ENCODE measurements at places on chromosomes 12 and 14.

GRCh38 chr12:24898185-24898584 is 50.7 kb downstream of the BCAT1 start:
- no peak for DNase-seq

DNA sequence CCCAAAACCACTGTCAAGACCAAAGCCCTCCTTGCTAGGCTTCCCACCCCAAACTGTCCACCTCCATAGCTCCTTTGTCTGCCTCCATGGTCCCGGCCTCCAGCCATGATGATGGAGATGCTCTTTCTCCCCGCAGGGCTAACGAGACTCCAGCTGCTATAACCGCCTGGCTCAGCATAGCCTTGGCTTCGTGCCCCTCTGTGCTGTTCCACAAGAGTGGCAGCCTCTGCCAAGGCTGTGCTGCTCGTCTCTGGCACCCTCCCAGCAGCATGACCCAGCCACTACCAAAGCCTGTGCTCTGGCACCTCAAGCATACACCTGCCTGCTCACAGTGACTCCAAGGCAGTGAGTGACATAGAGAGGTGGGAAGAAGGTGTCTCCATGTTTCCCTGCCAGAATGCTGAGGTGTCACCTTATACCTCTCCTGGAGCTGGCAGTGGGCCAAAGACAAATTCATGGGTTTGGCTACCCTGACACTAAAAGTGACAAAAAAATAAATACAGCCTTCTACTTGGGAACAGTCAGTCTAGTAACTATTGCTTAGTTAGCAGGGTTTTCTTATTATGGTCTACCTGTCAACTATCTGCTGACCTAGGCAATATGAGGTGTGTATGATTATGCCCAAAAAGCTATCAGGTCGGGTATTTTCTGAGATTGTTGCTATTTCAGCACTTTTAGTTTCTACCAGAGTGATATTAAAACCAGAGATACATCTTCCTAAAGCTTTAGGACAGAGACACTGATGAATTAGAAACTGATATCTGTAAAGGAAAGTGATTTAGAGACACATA is 16.1 kb upstream of the KRT73 start:
- DNase-seq: no peak

DNA sequence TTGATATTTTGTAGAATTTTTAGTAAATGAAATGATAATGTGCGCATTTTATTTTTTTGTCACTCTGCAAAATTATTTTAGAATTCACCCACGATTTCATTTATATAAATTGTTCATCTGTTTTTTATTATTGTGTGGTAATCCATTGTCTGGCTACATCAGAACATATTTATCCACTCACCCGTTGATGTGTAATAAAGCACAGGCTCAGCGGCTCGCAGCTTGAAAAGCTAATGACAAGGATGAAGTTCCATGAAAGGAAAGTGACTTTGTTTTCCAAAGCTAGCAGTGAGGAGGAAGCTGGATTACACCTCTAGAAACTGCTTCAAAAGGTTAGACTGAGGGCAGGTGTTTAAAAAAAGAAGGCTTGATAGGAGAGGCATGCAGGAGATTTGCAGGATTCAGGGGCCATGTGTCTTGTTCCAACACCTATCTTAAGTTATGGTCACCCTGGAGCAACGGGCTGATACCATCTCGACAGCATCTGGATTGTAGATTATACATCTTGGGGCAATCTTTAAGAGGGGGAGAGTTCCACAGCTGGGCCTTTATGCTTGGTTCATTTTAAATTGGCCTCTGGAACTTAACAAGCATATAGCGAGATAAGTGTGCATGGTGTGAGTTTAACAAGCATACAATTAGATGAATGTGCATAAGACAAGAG is 194.1 kb downstream of the TMTC3 start:
- DNase-seq: no peak

GRCh38 chr12:79645235-79645630 is 45.5 kb downstream of the PAWR start:
- DNase-seq: no peak

GRCh38 chr12:54407183-54407905 is 11.7 kb downstream of the ITGA5 start:
- DNase-seq: no peak

GRCh38 chr12:55664826-55665225 is 28.1 kb downstream of the OR10P1 start:
- no peak for DNase-seq

Measured in GM12891 (cell line).